ENCODE measurements at places on chromosomes 5 and 9. TPM values are rescaled to one million over a fixed set of nuclear protein-coding genes. Genes with fewer than 3 reads are reported as not detected.

- peak; percentile 17 for DNase-seq
Measured at GRCh38 chr5:127492854-127493738, 24.3 kb upstream of the PRRC1 start.

DNA sequence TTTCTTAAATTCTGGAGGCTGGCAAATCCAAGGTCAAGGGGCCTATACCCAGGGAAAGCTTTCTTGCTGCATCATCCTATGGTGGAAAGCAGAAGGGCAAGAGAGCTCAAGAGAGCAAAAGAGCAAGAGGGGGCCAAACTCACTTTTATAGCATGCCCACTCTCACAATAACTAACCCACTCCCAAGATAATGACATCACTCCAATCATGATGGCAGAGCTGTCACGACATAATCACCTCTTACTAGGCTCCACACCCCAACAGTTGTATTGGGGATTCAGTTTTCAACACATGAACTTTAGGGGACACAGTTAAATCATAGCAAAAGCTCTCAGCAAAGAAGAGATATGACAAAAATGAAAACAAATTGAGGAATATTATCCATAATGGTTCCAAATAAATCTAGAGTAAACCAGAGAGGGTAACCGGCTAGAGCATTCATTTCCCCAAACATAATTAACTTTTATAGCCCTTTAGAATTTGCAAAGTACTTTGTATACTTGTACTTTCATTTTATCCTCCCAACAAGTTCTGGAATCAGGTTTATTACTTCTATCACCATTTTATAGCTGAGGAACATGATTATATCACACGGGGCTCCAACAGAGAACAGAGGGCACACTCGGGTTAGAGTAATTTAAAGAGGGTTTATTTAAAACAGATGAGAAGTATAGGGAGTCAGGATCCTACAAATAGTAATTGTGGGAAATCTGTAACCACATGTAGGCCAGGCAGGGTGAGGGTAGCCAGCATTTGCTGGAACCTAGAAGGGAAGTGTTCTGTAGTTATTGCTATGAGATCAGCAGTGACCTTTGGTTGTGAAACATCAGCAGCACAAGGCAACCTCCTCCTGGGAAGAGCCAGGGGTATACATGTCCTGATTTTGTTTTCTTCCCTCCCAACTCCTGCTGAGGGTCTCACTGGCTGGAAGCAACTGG is 7.2 kb upstream of the TARS1 start:
- no peak for DNase-seq

GRCh38 chr9:131963072-131964030 is 116.3 kb downstream of the MED27 start:
- DNase-seq: no peak

- DNase-seq: no peak
Measured at GRCh38 chr9:87564111-87564510, 66.4 kb downstream of the DAPK1 start.

DNA sequence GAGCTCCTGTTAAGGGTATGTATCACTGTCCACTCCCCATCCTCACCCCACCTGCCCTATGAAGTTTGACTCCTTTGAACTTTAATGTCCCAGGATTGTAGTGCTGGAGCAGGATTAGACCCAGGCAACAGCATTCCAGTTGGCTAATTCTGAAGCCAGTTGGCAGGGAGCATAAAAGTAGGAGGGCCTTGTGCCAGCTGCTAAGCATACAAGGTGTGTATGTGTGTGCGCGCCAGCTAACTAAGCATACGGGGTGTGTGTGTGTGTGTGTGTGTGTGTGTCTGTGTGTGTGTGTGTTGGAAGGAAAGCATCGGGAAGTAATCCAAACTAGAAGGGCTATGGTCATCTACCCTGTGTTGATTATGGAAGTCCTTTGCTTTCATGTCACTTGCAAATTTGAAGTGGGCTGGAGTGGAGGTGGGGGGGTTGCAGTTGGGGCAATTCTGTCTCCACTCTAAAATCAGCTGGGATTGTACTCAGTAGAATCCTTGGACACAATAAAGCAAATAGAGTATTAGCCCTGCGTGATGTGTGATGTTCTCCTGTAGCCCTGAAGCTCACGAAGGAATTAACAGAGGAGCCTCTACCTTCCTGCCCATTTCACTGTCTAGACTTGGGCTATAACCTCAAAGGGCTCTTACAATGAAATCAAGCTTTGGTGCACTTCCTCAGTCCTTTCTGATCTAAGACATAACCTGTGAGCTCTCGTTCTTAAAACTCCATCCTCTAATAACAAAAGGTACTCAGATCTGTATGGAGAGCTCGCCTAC is 26.9 kb downstream of the HMGCR start:
- no peak for DNase-seq

DNA sequence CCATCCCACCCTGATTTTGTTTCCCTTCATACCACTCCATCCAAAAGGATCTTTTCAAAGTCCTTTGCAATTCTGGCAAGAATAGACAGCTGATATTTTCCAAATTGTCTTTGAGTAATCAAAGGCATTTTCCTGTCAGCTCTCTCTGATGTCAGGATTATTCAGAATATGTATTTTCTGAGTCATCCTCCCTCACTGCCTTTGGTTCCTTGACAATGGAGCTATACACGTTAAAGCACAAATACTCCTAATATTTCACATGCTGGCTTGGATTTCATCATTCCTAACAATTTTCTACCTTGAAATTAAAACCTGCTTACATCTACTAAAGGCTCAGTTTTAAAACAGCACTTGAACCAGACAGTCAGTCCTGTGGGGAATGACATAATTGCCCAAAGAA is 379.4 kb downstream of the GADD45G start:
- no peak for DNase-seq

GRCh38 chr5:1130218-1130946 is 18.5 kb upstream of the SLC12A7 start:
- DNase-seq: peak; percentile 59

The PTGDS gene
- not detected for total RNA-seq

GRCh38 chr5:113218906-113219517 is 215.8 kb downstream of the TSSK1B start:
- no peak for DNase-seq

The GPSM1 gene
- total RNA-seq: 26.5 TPM

DNA sequence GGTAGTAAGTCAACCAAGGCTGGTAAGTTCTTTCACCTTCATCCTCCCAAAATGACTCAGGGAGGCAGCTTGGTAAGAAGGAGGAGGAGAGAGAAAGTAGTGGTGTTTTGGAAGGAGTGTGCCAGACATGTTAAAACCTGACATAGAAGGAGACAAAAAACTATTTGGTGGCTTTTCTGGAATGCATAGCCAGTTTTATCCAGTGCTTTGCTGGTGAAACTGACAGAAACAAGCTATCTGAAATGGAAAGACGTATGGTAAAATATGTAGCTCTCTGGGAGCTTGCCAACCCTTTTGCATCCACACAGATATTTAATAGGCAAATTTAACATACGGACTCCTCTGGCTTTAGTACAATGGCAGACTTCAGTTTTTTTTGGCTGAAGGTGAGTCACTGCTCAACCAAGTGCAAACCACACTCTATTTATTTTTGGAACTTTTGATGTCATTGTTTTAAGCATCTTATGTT is 45.4 kb downstream of the RAB14 start:
- DNase-seq: no peak

GRCh38 chr9:73168298-73168934 is 16.8 kb downstream of the ANXA1 start:
- DNase-seq: no peak

The TMEM167A gene
- total RNA-seq: 85.0 TPM

- DNase-seq: no peak
Measured at GRCh38 chr9:8553444-8553843, 753.9 kb upstream of the DMAC1 start.

The COL5A1 gene
- 5.7 TPM for total RNA-seq

The OTP gene
- not detected for total RNA-seq

DNA sequence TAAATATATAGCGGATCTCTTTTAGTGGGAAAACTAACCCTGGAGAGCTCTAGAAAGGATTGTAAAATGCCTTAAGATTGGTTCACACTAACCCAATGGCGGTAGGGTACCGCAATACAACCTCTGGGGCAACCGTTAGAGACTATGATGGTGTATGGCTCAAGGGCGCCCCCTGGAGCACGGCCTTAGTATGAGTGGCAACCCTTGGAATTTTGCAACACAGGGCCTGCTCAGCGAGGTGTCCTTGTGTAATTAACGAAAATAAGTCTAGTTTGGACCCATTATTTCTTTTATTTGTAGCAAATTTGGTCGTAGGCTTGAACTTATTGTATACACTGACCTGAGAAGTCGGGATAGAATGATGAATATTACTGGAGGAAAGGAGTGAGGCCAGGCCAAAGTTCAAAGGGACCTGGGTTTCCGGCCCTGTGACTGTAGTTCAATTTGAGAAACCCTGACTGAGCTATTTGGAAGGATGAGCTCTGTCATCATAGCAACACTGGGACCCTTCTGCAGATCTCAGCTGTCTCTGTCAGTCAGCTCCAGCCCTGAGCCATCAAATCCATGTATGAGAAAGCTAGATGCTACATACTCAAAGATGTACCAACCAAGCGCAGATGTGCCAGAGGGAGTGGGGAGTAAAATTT is 54.8 kb downstream of the CAMK4 start:
- DNase-seq: peak; percentile 78

GRCh38 chr5:2755076-2755680 is 3.7 kb upstream of the IRX2 start:
- no peak for DNase-seq

The CCDC152 gene
- not detected for total RNA-seq

Measured in Caco-2 (cell line).